ENCODE measurements at places on chromosomes 11 and 22.

- DNase-seq = no peak
Observed at GRCh38 chr11:104584823-104585222, 313.4 kb downstream of the CASP12 start.

DNA sequence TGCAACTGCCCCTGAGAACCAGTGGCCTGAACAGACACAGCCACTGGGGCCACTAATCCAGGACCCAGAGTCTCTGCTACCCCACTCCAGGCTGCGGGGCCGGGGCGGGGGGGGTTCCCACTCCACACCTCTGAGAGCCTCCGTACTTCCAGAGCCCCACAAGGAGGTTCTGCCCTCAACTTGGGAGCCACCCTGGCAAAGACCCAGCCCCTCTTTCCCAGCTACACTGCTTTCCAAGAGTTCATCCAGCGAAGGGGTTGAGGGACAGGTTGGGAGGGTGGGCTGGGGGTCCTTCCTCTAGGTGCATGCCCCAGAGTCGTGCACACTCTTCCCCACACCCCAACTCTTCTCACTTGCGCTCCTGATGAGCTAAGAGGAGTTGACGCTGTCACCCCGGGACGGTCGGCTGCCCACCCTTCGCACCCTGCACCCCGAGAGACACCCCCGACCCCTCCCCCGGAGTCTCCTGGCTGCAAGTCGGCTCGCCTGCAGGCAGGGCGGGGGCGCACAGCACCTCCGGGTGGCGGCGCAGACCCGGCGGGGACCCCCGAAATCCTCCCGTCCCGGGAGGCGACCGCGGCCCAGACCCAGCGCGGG is 531 bp downstream of the RAB3IL1 start:
- DNase-seq = no peak

DNA sequence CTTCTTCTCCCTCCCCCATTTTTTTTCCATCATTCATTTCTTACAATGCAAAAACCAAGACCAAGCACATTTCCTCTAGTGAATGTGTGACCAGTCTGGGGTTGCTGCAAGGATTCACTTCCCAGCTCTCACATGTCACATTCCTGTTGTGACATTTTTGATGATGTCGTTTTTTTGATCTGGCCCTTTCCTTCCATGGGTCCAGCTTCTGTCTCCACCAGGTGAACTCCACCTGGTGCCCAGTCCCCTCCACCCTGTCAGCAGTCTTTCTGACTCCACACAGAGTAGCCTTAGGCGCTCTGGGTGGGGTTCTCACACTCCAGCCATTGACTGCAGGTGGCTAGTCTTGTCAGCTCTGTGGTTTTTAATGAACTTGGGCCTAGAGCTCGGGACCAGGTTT is 15.6 kb downstream of the PANX1 start:
- no peak for DNase-seq

- DNase-seq = no peak
Observed at GRCh38 chr11:106420048-106420665, 342.7 kb downstream of the AASDHPPT start.

DNA sequence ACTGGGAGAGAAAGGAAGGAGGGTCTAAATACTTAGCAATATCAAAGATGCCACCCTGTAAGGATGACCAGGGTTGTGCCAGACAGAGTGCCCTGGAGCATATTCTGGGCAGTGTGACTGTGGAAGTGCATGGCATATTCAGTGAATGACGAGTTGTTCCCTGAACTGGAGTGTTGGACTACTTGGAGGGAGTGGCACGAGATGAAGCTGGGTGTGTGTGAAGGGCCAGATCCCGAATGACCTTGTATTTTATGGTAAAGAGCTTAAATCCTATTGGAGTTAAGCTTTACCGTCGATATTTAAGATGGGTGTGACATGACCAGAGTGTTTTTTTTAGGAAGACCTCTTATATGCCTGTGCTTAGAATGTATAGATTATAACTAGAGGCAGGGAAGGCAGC is 48.8 kb downstream of the STIM1 start:
- DNase-seq = no peak
